ENCODE measurements at places on chromosomes 1 and 21.

- DNase-seq, result no peak
Observed at GRCh38 chr1:228177183-228177475, 11.5 kb downstream of the IBA57 start.

DNA sequence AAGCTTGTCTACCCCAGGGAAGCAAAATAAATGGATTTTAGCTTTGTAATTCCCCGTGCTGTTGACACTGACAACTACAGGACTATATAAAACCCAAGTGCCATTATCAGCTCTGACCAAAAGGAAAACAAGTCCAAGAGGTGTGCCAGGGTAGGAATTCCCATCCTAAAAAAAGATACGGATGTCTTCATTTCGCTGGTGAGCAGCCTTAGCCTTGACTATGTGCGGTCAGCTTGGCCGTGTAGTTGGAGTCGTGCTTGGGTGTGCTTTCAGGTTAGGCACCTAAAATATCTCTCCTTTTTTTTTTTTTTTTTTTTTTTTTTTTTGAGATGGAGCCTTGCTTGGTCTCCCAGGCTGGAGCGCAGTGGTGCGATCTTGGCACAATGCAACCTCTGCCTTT, 28.9 kb upstream of the ACTN2 start:
- DNase-seq, result no peak

DNA sequence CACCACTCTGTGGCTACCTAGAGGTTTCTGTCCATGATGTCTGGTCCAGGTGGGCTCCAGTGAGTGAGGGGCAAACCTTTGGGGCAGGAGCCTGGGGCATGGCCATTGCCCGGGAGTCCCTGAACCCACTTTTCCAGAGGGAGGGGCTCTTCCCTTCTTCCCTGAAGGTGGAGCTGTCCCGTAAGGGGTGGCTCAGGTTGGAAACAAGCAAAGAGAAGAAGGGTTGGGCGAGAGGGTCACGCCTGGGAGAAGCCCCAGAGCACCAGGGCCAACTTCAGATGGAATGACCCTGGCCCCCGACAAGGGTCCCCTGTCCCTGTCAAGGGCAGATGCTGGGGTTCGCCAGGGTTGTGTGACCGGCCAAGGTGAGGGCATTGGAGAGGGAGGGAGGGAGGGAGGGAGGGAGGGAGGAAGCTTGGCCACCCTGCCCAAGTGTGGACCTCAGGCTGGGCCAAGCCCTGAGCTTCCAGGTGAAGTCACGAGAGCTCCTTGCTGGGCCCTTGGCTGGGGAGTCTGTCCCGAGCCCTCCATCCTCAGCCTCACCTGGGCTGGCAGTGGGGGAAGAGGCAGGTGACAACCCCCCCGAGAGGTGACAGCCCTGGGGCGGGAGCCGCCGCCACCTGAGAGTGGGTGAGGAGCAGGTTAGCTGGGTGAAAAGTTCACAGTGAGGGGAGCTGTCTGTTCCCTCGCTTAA, 69.6 kb downstream of the DHRS3 start:
- no peak for DNase-seq

DNA sequence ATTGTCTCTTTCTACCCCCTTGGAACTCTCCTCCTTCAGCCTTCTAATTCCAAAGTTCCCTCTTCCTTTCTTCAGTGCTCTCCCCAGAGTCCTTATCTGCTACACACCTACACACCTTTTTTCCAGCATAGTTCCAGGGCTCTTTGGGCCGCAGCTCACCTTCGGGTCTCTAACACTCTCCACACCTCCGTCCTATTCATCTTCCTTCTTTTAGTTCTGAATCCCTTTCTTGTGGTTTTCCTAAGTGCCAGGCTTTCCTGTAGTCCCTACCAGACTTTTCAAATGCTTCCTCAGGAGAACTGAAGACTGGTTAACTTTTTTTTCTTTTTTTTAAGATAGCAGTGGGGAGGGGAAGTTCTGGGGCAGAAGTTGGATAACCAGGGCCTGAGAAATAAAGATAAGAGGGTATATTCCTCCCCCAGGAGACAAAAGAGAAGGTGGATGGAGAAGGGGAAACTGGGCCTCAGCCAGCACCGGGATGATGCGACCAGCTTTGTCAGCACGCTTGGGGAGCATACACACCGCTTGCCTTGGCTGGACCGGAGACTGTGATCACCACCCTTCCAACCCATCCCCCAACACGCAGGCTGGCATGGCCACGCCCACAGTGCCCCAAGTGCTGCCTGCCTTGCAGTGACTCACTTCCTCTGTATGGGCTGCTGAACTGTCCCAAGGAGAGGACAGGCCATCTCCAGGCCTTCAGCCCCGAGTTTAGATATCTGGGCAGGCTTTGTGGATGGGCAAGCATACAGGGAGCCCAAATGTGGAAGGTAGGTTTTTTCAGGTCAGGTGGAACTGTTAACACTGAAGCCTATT, 2.5 kb upstream of the CERS2 start:
- peak; percentile 21 for DNase-seq

- no peak for DNase-seq
Observed at GRCh38 chr1:201553496-201554189, 14.7 kb downstream of the NAV1 start.

- DNase-seq, result no peak
Observed at GRCh38 chr1:36849956-36850355, 184.4 kb downstream of the GRIK3 start.

DNA sequence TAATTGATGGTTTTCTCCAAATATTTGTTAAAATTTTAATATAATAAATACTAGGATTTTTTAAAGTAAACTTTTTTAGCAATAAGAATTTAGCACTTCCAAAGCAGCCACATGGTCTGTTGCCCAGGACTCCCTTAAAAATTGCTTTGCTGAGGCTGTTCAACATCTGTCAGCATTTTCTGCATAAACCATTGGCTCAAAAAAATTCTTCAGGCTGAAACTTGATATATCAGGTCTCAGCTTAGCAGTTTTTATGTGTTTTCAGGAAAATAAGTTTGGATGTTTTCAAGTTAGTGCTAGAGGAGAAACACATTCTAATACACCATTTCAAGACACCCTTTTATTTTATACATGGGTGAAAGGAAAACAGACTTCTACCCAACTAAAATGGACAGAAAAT, 69.1 kb upstream of the C1orf105 start:
- DNase-seq, result no peak

- no peak for DNase-seq
Observed at GRCh38 chr1:168396508-168396907, 115.8 kb downstream of the TBX19 start.
